ENCODE measurements at places on chromosomes 4 and X.
A peak's percentile ranks its signal among the peaks of the same experiment; 100 is the strongest.

- DNase-seq = no peak
Observed at GRCh38 chr4:73603271-73603710, 16.9 kb downstream of the RASSF6 start.

DNA sequence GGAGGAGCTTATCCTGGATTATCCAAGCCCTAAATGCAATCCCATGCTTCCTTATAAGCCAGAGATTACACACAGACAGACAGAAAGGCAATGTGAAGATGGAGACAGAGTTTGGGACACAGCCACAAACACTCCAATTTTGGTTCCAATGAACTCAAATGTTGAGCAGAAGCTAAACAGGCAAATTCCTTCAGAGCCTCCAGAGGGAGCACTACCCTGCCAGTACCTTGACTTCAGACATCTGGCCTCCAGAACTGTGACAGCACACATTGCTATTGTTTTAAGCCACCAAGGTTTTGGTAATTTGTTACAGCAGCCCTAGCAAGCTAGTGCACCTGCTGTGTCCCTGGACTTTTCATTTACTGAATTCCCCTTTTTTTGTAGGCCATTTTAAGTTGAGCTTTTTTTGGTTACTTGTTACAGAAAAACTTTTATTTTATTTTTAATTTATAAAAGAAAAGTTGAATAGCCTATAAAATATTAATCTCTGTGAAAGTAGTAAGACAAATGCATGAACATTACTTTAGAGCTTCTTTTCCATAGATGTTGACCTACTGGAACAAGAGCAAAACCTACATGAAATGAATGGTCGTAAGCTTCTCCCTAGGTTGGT, 33.4 kb upstream of the SRD5A3 start:
- no peak for DNase-seq

DNA sequence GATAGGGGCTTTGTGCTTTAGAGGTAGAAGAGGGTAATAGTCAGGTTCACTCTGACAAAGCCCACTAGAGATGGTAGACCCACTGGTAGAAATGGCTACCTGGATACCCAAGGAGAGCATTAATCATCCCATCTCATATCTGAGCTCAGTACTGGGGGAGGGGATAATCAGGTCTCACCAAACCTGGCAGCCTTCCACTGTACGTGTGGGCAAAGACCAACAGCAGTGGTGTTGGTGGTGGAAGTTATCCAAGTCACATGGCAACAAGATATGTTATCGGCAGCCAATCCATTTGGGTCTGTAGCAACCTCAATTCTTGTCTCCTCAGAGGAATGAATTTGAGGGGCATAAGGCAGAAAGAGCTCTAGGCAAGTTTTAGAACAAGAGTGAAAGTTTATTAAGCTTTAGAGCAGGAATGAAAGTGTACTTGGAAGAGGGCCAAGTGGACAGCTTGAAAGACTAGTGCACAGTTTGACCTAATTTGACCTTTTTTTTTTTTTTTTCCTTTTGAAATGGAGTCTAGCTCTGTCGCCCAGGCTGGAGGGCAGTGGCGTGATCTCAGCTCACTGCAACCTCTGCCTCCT, 67.0 kb upstream of the CXCL13 start:
- peak; percentile 55 for DNase-seq

DNA sequence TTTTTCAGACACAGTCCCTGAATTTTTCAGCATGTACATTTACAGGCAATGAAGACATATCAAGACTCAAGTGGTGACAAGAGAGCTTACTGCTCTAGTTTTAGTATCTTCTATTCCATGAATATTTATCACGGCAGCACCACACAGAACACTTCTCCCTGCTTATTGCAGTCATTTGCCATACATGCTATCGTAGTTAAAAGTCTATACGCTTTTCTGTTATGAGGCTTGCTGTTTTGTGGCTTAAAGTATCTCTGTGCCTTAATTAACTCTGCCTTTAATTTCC, 65.4 kb upstream of the GK2 start:
- DNase-seq = no peak

DNA sequence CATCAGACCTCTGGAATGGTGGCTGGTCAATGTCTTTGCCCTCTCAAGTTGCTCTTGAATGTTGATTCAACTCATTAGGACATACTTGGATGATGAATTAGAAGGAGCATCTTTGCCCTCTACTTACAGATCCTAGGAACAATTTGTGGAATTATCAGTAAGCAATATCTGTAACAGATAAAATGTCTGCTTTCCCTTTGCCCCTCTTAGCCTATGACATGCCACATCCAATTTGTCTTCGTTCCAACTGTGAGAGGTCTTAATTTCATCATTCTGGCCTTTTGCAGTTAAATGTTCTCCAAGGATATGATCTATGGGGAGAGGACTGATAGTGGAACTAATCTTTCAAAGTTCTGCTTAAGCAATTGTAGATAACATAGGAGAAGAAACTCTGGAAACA, 148.3 kb downstream of the PDE5A start:
- DNase-seq = no peak

Measured in epithelial cell of prostate (primary cell).